ENCODE measurements at places on chromosomes 4 and X. TPM values are rescaled to one million over a fixed set of nuclear protein-coding genes. Genes with fewer than 3 reads are reported as not detected.

The CC2D2A gene
- 3.4 TPM for polyA plus RNA-seq

The USP17L18 gene
- not detected for polyA plus RNA-seq

The TEX13B gene
- polyA plus RNA-seq: not detected

The GAR1 gene
- polyA plus RNA-seq: 13.1 TPM

The FRMPD3 gene
- polyA plus RNA-seq: 0.04 TPM

DNA sequence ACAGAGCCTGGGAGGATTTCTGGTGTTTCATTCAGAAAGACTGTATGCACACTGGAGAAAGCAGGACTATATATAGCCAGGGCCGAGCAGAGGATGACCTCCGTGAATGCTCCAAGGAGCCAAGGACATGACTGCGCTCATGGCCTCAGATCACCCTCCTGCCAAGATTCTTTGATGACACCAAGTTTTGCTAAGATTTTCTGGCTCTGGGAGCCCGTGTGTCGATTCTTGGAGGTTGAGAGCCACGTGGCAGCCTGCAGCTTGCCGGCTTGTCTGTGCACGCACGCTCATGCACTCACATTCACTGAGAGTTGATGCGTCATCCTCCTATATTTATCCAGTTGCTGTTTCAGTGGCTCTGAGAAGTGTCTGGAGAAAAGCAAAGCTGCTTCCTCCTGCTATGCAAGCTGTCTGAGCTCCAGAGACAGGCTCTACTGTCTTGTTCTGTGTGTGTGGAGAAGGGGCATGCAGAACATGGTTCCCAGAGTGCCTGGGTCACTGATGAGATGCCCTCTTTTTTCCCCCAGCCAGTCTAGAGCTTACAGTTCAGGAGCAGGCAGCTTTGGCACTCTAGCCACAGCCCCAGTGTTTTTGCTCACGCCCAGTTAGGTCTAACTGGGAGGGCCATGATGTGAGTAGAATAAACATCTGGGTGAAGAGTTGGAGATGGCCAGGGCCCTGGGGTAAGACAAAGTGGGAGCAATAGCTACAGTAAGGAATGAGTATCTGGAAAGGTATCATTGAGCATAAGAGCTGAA is 64.9 kb upstream of the SCOC start:
- H3K27me3 ChIP-seq: no peaks in the 10 kb centered on the region
- peak overlapping the region; percentile 51 for H3K27ac ChIP-seq
- H3K4me1 ChIP-seq: peaks cover 8% of the 10 kb centered on the region

GRCh38 chr4:1328267-1329155 is 18.5 kb upstream of the UVSSA start:
- H3K27me3 ChIP-seq: no peaks in the 10 kb centered on the region
- H3K4me1 ChIP-seq: no peaks in the 10 kb centered on the region
- no peak overlapping the region for H3K27ac ChIP-seq
- peaks cover 75% of the 10 kb centered on the region for H3K36me3 ChIP-seq
- DNase-seq: no peak

DNA sequence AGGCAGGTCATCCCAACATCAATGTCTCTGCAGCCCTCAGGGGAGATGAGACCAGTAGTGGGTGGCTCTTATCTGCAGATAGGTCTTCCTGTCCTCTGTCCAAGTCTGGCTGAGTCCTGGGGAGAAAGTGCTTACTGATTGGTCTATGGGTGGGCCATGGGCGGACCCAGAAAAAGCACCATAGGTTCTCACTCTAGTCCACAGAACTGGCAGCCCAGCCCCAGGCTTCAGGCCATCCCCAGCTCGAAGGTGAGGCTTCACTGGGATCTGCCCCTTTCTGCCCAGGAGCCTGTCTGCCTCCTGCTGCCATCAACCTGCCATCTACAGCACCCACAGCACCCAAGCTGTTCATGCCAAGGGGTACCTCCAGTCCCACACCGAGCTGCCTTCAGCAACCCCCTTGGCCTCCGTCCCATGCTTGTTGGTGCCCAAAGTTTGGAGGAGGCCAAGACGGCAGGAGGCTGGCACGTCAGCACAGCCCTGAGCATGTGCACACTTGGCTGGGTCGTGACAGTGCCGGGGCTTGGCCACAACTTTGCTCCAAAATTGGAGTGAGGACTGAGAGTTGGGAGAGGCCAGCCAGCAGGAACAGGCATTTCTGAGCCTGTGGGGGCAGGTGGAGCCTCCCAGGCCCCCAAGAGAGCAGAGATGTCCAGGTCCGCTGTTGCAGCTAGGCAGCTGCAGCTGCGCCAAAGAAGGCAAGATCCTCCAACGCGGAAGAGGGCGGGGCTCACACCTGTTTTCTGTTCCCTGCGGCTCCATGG is 99.6 kb downstream of the IQCM start:
- no peak overlapping the region for H3K27ac ChIP-seq
- no peak overlapping the region for H3K4me3 ChIP-seq
- no peaks in the 10 kb centered on the region for H3K36me3 ChIP-seq
- no peaks in the 10 kb centered on the region for H3K4me1 ChIP-seq

- H3K4me3 ChIP-seq: no peak overlapping the region
- no peaks in the 10 kb centered on the region for H3K27me3 ChIP-seq
- no peaks in the 10 kb centered on the region for H3K4me1 ChIP-seq
- peak; percentile 2 for DNase-seq
Observed at GRCh38 chrX:79096145-79096556, 48.3 kb upstream of the GPR174 start.

- H3K4me1 ChIP-seq: no peaks in the 10 kb centered on the region
- no peaks in the 10 kb centered on the region for H3K36me3 ChIP-seq
- DNase-seq: no peak
- no peak overlapping the region for H3K27ac ChIP-seq
Observed at GRCh38 chr4:184573701-184574100, 75.5 kb downstream of the CASP3 start.

DNA sequence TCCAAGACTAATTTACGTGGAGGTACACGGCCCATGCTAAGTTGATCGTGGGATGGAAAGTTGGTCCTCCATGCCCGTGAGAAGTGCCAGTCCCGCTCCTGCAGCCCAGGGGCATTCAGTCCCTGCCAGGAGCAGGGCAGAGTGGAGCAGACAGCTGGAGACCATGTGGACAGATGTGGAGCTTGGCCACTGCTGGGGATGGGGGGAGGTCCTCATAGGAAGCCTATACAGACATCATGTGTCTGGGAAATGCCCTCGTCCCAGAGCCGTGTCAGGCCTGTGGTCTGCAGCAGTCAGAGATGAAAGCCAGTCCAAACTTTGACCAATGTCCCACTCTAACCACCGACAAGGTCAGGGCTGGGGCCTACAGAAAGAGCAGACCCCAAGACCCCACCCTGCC is 118.4 kb downstream of the CPZ start:
- no peaks in the 10 kb centered on the region for H3K4me1 ChIP-seq
- no peak overlapping the region for H3K27ac ChIP-seq
- no peak overlapping the region for H3K4me3 ChIP-seq
- no peaks in the 10 kb centered on the region for H3K36me3 ChIP-seq
- DNase-seq: no peak

DNA sequence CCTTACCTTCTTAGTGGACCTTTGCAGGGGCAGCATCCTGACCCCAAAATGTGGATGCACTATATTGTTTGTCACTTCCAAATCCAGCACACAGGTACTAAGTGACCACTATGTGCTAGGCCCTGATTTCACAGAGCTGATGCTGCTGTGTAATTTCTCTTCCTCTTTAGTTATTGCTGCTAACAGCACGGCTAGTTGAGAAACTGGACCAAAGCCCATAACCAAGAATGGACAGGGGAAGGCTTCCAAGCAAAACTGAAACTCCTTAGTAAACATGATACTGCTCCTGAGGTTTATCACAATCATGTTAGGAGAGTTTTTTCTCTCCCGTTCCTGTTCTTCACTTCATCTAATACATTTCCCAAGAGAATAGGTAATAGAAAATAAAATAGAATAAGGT is 172.9 kb upstream of the TTC29 start:
- H3K4me3 ChIP-seq: no peak overlapping the region
- H3K27ac ChIP-seq: peak overlapping the region; percentile 42
- DNase-seq: no peak

Data from heart left ventricle (tissue), 16 donors.